ENCODE measurements at places on chromosomes 5 and 9.

GRCh38 chr5:98768160-98768959 is 5.1 kb upstream of the RGMB start:
- DNase-seq: peak; percentile 7

DNA sequence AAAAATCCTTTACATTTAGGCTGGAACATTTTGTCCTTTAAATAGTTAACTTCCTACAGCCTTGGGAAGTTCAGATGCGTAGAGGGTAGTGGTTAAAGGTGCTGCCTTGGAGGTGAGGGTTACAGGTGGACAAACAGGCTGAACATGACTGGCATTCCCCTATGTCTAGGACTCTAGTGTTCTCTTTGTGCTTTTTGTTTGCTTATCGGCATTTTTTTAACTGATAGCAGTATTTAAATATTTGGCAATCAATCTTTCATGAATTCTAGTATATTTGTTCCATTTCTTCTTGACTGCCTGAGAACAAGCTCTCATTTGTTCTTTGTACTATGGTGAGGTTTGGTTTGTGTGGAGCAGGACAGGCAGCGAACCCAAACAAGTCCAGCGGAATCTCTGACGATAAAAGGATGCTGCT is 307.6 kb downstream of the CTNND2 start:
- DNase-seq: no peak

DNA sequence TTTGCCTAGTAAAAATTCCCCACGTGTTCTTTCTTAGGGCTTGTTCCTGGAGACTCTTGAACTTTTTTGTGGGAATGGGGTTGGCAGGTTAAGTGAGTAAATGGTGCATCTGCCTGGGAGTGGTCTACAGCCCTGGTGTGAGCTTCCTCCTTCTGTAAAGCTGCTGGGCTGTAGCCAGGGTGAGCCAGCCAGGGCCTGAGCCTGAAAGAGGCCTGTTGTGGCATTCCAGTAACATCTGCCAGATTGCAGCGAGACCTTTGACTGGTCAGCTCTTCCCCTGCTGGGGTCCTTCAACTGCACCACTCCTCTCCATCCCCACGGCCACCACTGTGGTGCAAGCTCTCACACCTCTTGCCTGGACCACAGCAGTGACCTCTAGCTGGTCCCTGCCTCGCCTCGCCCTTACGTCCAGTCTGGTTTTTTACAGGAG is 47.5 kb downstream of the SLC22A5 start:
- DNase-seq: no peak

DNA sequence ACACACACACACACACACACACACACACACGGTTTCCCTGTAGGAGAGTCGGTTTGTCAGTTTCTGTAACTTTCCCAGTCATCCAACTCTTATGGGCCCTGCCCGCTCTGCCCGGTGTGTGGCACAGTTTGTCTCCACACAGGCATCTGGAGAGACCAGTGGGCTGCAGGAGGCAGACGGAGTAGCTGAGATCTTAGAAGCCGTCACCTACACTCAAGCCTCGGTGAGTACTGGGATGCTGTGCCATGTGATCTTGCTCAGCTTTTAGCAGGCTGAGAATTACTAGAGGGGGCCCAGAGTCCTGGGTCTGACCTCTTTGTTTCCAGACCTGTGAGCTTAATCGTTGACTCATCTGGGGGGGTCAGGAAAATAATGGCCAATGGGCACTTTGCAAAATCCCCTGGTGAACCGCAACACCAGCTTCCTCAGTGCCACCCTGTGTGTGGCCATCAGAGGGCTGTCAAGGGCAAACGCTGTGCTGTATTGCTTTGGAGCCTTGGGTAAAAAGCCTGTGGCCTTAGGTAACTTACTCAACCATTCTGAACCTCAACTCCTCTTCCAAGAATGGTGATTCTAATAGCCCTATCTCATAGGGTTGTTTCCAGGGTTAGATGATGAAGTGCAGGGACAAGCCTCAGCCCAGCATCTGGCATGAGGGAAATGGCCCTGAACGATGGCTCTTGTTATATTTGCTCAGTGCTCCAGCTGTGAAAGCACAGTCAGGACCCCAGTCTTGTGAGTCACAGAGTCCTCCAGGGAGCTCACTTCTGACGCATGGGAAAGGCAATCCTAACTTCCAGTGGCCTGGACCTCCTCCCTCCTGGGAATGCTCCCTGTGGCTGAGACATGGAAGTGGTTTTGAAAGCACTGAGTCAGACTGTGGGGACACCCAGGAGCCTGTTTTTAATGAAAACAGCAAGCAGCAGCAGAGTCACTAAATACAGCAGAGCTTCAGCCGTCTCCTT is 45.6 kb downstream of the COL15A1 start:
- DNase-seq: no peak

- DNase-seq: no peak
Observed at GRCh38 chr9:136229096-136230065, 16.2 kb downstream of the QSOX2 start.

DNA sequence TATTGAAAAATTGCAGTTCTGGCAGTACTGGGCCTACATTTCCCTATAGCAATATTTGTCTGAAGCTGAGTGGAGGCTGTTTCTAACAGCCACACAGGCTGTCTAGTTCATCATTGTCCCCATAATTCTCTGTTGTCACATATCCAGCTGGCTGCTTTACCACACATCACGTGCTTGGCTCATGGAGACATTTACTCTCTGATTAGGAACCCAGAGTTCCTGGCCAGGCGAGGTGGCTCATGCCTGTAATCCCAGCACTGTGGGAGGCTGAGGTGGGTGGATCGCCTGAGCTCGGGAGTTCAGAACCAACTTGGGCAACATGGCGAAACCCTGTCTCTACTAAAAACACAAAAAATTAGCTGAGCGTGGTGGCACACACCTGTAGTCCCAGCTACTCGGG is 81.4 kb downstream of the PGM5 start:
- no peak for DNase-seq

DNA sequence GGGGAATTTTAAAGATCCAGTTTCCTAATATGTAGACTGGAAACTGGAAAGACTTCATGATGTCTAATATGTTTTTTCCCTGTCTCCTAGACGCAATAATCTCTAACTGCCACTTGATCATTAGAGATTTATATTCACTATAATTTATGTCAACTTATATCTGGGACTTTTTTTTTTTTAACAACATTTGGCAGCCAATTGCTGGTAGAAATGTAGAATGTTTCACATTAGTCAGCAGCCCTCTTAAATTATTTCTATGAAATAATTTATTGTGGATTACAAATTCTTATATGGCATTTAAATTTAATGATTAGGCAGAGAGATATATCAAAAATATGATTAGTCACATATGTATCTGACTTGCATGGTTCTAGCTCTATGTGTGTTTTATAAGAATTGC is 48.2 kb downstream of the TMEM174 start:
- no peak for DNase-seq

DNA sequence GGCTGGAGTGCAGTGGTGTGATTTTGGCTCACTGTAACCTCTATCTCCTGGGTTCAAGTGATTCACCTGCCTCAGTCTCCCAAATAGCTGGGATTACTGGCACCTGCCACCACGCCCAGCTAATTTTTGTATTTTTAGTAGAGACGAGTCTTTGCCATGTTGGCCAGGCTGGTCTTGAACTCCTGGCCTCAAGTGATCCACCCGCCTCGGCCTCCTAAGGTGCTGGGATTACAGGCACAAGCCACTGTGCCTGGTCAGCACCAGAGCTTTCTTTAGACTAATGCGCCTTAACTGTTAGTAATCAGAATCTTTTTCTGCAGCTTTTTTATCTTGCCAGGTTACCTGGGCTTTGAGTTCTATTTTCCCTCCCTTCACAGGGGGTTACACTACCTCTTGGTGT is 18.4 kb downstream of the PTGS1 start:
- DNase-seq: no peak

- no peak for DNase-seq
Observed at GRCh38 chr5:121273833-121274433, 577.7 kb upstream of the FTMT start.

DNA sequence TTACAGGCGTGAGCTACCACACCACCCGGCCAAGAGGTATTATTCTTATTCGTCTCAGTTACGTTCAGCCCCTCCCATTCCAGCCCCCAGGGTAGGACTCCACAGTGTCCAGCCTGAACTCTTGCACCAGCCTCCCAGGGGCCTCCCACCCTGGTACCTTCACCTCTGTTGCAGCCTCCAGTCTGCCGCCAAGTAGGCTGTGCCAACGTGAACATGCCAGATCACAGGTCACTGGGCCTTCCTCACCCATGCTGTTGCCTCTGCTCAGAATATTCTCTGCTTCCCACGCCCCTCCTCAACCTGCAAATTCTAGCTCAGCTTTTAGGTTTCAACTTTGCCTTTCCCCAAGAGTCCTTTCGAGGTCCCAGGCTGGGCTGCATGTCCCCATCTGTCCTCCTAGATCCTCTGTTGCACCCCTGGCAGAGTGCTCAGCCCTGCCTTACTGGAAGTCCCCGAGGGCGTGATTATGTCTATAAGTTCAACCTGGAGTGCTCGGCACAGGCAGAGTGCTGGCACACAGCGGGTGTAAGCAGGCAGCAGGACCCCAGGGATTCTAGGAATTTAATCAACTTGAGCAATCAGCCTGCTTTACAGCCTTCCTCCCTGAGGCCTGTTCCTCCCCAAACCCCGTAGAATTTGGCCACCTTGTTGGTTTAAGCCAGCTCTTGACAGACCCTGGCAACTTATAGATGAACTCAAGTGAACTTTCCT is 13.1 kb upstream of the STXBP1 start:
- DNase-seq: no peak

GRCh38 chr9:136532799-136533774 is 12.8 kb downstream of the NOTCH1 start:
- DNase-seq: peak; percentile 60

DNA sequence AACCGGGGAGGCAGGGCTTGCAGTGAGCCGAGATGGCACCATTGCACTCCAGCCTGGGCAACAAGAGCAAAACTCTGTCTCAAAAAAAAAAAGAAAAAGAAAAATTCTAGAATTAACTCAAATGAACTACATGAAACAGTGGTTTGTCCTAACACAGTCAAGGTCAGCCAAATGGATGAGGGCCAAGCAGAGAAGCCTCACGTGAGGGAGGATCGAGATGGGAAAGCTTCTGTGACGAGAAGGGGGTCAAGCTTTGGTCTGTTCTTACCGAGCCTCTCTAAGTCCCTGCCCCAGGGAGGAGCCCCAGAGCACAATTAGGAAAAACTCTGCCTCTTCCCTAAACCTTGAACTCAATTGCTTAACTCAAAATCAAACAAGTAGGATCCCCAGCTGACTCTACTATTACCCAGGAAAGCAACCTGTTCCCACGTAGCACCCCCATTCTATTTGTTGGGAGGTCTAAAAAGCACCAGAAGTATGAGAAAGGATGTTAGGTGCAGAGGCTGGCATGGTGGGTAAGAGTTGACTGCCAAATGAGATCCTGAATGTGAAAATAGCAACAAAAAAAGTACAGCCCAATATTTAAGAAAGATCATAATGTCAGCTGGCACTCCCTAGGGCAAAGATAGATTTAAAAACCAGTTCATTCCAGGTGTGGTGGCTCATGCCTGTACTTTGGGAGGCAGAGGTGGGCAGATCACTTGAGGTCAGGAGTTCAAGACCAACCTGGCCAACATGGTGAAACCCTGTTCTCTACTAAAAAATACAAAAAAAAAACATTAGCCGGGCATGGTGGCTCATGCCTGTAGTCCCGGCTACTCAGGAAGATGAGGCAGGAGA is 7.2 kb downstream of the ALDH7A1 start:
- no peak for DNase-seq

Data from CD4-positive, alpha-beta T cell (primary cell).